Gastroesophageal sphincter (tissue), 4 donors: ENCODE measurements at places on chromosomes 5 and 9. TPM values are rescaled to one million over a fixed set of nuclear protein-coding genes. Genes with fewer than 3 reads are reported as not detected.
A peak's percentile ranks its signal among the peaks of the same experiment; 100 is the strongest.

The TMEM141 gene
- 33.0 TPM for total RNA-seq

The ADAMTS13 gene
- total RNA-seq: 2.5 TPM

The PCDHGA3 gene
- total RNA-seq: 1.3 TPM

The SPINK6 gene
- not detected for total RNA-seq

The LHX3 gene
- not detected for total RNA-seq

DNA sequence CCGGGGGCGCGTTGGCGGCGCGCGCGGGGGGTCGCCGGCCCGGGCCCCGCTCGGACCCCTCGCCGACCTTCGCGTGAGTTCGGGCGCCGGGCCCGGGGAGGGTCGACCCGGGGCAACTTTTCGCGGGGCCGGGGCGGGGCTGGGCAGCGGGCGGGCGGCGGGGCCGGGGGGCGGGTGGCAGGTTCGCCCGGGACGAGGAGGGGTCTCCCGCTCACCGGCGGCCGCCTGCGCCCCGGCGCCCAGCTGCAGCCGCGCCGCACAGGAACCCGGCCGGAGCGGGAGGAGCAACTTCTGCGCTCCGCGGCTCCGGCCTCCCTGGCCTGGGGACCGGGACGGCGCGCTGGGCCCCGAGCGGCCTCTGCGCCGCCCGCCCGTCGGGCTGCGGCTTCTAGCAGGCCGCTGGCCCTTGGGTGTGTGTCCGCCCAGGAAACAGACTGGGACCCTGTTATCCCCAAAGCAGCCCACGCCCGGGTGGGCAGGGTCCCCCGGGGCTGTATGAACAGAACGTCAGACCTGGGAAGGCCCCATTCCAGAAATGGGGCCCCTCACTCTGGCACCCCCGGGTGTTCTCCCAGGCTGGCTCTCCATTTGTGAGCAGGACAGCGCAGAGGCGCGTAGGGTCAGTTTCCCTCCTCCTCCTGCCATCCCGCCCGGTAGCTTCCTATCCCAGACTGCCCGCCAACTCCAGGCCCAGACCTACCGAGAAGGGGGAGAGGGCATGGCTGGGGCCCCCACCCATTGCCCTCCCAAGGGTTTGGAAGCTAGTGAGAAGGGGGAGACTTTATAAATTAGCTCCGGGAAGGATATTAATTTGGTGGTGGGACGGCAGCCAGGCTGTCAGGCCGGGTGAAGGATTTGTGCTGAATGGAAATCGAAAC is 708 bp downstream of the RXRA start:
- no peak for ATAC-seq

- no peak for ATAC-seq
Measured at GRCh38 chr9:107717529-107718314, 228.2 kb upstream of the KLF4 start.

GRCh38 chr9:89621676-89622075 is 16.9 kb downstream of the GADD45G start:
- peak; percentile 78 for ATAC-seq

DNA sequence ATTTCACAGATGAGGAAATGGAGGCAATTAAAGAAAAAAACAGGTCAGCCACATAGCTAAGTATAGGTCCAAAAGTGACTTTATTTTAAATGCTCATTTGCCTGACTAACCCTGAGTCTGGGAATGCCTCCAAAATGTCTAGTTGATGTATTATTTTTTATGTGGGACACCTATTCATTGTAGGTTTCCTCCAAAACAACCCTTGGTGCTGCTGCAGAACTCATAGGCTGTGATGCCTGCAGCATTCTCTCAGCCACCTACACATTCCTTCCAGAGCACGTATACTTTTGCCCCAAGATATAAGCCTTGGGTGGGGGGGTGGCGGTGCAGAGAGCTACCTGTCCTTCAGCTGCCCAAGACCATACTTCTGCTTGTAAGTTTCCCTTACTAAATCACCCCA is 77.4 kb downstream of the MSX2 start:
- peak; percentile 25 for ATAC-seq

DNA sequence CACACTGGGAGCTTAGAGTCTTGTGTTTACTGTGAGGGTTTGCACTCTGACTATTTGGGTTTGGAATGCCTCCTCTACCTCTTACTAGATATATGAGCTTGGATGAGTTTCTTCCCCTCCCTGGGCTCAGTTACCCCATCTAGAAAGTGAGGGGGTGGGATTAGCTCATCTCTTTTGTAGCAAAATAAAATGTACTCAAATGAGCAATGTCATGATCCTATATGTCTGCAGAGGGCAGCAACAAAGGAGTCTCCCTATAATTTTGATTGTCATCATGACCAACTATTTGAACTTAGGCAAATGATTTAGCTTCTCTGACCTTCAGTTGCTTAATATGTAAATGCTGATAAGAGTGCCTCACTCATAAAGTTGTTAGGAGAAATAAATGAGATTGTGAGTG is 109.0 kb downstream of the DPYSL3 start:
- no peak for ATAC-seq

- no peak for ATAC-seq
Measured at GRCh38 chr5:162372256-162372655, 304.7 kb downstream of the GABRG2 start.

DNA sequence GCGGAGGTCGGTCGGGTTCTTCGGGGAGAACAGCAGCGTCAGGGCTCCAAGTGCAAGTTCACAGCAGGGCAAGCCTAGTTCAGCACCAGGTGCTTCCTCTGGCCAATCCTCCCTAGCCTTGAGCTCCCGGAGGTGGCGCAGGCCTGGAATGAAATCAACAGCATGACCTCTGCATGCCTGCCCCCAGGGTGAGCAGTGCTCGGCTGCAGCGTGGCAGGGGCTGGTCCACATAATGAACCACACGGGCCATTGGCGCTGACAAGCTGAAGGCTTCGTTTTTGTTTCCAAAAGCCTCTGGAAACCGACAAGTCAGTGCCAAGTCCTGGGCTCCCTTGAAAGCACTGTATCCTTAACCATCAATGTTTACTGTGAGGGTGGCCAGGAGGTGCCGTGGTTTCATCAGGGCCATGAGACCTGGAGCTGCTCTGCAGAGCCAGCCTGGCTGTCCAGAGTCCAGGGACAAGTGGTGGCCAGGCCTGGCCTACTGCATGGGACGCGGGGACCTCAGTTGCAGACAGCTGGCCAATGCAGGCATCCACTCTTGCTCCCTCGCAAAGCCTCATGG is 2.1 kb upstream of the INPP5E start:
- no peak for ATAC-seq

- no peak for ATAC-seq
Measured at GRCh38 chr5:160432196-160432595, 10.5 kb downstream of the PTTG1 start.

DNA sequence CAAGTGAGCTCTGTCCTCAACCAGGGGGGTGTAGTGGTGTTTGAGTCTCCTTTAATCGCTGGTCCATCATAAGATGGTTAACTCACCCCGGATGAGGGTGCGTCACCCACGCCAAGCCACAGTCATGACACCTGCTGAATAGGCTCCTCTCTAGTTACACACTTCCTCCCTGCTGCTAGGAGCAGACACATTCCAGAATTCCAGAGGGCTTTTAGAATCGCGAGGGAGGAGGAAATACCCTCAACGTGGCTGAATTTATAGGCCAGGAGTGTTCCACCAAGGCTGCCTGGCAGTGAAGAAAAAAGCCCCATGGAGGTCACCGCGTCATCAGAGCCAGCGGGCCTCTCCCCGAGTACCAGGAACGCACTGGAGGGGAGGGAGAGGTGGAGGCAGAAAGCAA is 5.1 kb downstream of the GLRX start:
- ATAC-seq: no peak

DNA sequence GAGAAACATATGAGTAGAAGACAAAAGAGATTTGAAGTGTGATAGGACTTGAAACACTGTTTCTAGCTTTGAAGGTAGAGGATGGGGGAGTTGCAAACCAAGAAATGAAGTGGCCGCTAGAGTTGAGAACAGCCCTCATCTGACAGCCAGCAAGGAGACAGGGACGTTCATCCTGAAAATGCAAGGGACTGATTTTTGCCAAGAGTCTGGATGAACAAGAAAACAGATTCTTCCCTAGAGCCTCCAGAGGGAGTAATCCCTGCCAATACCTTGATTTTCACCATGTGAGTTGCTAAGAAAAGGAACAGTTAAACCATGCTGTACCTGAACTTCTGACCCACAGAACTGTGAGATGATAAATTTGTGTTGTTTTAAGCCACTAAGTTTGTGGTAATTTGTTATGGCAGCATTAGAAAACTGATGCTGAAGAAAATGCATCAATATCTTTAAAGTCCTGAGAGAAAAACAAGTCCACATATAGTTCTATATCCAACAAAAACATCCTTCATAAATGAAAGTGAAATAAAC is 154.0 kb upstream of the ADAMTSL1 start:
- ATAC-seq: no peak
